Muscle of leg (tissue), 16 donors: ENCODE measurements at places on chromosomes 2 and 18. TPM values are rescaled to one million over a fixed set of nuclear protein-coding genes. Genes with fewer than 3 reads are reported as not detected.

The OTOS gene
- polyA plus RNA-seq = not detected

DNA sequence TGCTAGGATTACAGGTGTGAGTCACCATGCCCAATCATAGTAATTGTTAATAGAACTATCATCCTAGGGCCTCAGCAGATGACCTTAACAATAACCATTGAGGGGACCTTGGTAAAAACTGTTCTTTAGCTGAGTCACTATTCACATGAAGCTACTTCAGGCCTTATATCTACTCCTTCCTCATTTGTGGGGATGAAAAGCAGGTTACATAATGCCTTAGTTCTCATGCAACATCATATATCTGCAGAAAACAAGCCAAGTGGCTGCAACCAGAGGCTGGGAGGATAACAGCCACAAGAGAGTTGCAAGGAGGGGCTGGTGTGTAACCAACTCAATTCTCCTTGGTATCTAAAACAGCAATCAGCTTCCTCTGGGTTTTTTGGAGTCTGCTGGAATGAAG is 445.4 kb downstream of the NBAS start:
- H3K4me3 ChIP-seq = no peak overlapping the region
- no peaks in the 10 kb centered on the region for H3K27me3 ChIP-seq
- H3K27ac ChIP-seq = no peak overlapping the region
- no peaks in the 10 kb centered on the region for H3K36me3 ChIP-seq
- peaks cover 8% of the 10 kb centered on the region for H3K4me1 ChIP-seq

DNA sequence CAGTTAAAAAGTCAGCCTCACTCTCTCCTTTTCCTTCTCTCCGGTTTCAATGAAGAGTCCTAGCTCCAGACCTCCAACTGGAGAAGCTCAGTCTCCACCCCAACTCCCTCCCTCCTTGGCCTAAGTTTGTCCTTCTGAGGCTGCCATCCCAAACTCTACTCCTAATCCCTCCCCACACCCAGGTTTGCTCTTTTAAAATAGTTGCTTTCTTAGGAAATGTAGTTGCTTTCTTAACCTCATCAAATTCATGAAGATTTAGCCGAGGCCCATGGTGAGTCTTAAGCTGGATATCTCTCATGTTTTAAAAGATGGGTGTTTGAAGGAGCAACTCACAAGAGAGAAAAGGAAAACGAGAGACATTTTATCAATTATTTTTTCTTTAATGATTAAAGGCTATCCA is 937 bp upstream of the LANCL1 start:
- DNase-seq = peak; percentile 42
- H3K27me3 ChIP-seq = no peaks in the 10 kb centered on the region

GRCh38 chr2:64203131-64203857 is 59.1 kb upstream of the PELI1 start:
- peaks cover 24% of the 10 kb centered on the region for H3K4me1 ChIP-seq
- no peaks in the 10 kb centered on the region for H3K27me3 ChIP-seq
- peak overlapping the region; percentile 95 for H3K27ac ChIP-seq
- DNase-seq = peak; percentile 79
- no peak overlapping the region for H3K4me3 ChIP-seq
- no peaks in the 10 kb centered on the region for H3K36me3 ChIP-seq

DNA sequence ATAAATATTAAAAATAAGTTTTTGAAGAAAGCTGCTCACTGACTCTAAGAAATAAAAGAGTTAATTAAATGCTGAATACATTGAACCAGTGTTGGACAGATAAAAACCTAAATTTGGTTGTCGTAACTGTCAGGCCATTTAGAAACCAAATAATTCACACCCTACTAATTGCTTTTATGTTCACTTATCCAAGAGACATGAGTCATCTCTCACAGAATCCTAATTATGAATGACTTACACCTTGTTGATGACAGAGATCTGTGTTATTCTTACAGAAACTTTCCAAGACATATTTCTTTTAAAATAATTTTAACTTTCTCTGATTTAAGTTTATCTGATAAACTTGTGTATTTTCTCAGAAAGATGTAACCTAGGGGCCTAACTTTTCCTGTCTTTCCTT is 250.7 kb downstream of the IKZF2 start:
- H3K27ac ChIP-seq = no peak overlapping the region
- no peaks in the 10 kb centered on the region for H3K27me3 ChIP-seq
- H3K4me1 ChIP-seq = no peaks in the 10 kb centered on the region
- DNase-seq = no peak
- H3K36me3 ChIP-seq = no peaks in the 10 kb centered on the region

GRCh38 chr2:218166791-218167190 is at the start of gene CXCR1:
TSS of gene CXCR1 (minus strand) at chr2:218166962. CDS start at chr2:218165211, 1,751 bp downstream.
- no peaks in the 10 kb centered on the region for H3K4me1 ChIP-seq
- DNase-seq = no peak
- peaks cover 11% of the 10 kb centered on the region for H3K27me3 ChIP-seq
- H3K4me3 ChIP-seq = no peak within 1 kb of the TSS
- H3K36me3 ChIP-seq = no peaks in the 10 kb centered on the region
- H3K27ac ChIP-seq = no peak within 1 kb of the TSS

- DNase-seq = no peak
- peaks cover 10% of the 10 kb centered on the region for H3K27me3 ChIP-seq
- H3K27ac ChIP-seq = peak overlapping the region; percentile 97
- H3K4me3 ChIP-seq = peak overlapping the region; percentile 91
Measured at GRCh38 chr2:96866986-96867755, 2.7 kb downstream of the SEMA4C start.

DNA sequence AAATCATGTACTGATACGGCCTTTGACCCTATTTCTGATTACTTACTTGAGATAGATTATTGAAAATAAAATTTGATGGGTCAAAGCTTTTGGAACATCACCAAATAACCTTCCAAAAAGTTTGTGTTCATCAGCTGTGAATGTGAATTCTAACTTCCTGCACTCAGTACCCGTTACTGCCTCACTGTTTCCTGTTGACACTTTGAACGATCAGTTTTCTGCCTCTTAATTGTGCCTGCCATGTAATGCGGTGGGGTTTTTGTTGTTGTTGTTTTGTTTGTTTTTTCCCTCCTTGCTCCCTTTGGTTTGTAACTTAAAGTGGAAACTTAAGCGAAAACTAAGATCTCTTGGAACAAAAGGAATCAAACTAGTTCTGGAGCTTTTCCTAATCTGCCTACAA is 18.9 kb downstream of the ATG16L1 start:
- no peak overlapping the region for H3K4me3 ChIP-seq
- peaks cover 61% of the 10 kb centered on the region for H3K36me3 ChIP-seq
- DNase-seq = no peak
- no peaks in the 10 kb centered on the region for H3K27me3 ChIP-seq
- H3K4me1 ChIP-seq = no peaks in the 10 kb centered on the region

- H3K4me3 ChIP-seq = no peak overlapping the region
- H3K36me3 ChIP-seq = peaks cover 10% of the 10 kb centered on the region
- no peaks in the 10 kb centered on the region for H3K27me3 ChIP-seq
- no peak overlapping the region for H3K27ac ChIP-seq
- no peak for DNase-seq
- H3K4me1 ChIP-seq = no peaks in the 10 kb centered on the region
Measured at GRCh38 chr2:173948842-173949241, 16.3 kb downstream of the SP3 start.

The IFIH1 gene
- 2.3 TPM for polyA plus RNA-seq
